ENCODE measurements at places on chromosomes 13 and 19.

GRCh38 chr13:20553311-20553710 is 13.6 kb upstream of the IFT88 start:
- DNase-seq, result no peak

DNA sequence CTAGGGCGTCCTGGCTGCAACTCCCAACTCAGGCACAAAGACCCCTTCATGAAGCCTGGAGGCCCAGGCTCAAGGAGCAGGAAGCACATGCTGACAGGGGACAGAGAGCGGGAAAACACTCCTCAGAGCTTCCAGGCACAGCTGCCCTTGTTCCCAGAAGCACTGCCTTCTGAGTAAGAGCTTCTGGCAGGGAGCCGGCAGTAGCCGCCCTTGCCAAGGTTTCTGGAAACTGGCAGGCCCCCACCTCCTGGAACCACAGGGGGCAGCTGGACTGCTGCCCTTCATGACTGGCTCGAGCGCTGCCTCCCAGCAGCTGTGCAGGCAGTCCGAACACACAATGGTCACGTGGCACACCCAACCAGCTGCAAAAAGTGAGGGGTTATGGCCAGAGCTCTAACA is 33.6 kb upstream of the EPHX3 start:
- DNase-seq, result no peak

DNA sequence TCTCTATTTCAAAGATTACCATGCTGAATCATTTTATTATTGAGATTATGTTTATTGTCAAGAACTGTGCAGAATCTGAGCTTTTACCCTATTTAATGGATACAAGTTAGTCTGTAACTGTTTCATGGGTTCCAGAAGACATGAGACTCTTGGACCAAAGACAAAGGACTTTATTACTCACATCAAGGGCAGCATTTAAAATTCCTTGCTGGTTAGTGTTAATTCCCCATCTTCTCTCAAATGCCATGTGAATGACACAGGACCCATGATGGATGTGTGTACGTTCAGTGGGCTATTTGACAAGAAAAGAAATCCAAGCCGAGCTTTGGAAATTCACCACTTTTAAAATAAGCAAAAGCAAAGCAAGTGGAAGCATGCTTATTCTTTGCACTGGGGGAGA is 139.9 kb downstream of the PCDH20 start:
- no peak for DNase-seq

GRCh38 chr13:50850445-50850844 is 7.0 kb upstream of the DLEU7 start:
- no peak for DNase-seq

DNA sequence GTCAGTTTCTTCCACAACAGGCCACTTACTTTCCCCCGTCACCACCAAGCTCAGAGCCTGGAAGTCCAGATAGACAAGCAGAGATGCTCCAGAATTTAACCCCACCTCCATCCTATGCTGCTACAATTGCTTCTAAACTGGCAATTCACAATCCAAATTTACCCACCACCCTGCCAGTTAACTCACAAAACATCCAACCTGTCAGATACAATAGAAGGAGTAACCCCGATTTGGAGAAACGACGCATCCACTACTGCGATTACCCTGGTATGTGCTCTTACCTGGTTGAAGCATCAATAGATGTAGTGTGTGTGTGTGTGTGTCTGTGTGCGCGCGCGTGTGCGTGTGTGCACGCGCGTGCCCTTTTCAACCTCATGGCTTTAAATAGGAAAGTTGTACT is 3.7 kb downstream of the KLF5 start:
- DNase-seq, result no peak
